ENCODE measurements at places on chromosomes 1 and 21. TPM values are rescaled to one million over a fixed set of nuclear protein-coding genes. Genes with fewer than 3 reads are reported as not detected.

DNA sequence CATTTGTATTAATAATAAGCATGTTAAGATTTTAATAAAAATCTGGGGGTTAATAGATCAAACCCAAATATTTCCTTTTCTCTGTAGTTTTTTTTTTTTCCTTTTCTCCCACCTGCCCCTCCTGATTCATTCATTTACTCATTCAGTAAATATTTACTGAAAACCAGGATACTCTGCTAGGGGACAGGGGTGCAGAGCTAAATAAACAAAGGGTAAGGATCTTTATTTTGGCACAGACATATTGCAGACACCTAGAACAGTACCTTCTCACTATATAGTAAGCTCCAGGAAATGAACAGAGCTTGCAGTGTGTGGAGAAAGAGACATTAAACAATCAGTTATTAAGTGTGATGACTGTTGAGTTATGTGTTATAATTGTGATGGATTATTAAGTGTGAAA is 60.9 kb downstream of the AK5 start:
- no peak for DNase-seq

DNA sequence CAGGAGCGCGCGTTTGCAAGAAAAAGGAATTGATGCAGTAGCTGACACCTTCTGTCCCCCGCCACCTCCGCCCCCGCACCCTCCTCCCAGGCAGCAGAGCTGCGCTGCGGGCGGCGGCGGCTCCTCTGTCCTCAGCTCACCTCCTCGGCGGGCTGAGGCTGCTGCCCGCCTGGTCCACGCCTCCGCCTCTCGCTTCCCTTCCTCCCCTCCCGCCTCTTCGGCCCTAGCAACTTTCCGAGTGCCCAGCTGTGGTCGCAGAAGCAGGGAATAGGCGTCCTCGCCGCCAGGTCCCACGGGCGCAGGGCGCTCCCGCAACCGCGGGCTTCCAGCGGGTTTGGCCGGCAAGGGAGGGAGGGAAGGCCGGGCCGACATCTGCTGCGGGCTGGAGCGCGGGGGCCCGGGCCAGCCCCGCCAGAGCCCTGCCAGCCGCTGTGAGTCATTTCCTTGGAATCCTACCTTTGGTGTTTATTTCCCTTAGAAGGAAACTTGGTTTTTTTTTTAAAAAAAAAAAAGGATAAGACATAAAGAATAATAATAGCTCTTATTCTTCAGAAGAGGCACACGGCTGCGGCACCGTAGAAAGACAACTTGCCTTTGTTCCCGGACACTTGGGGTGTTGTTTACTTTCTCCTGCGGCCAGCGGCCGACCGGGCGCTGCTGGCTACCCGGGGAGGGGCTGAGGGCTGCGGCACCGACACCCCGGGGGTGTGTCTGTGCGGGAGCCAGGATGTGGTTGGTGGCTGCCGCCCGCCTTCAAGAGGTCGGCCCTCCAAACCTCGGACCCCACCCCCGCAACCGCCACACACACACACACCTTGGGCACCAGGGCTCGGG is 1.1 kb downstream of the SERTAD4 start:
- DNase-seq, result no peak

DNA sequence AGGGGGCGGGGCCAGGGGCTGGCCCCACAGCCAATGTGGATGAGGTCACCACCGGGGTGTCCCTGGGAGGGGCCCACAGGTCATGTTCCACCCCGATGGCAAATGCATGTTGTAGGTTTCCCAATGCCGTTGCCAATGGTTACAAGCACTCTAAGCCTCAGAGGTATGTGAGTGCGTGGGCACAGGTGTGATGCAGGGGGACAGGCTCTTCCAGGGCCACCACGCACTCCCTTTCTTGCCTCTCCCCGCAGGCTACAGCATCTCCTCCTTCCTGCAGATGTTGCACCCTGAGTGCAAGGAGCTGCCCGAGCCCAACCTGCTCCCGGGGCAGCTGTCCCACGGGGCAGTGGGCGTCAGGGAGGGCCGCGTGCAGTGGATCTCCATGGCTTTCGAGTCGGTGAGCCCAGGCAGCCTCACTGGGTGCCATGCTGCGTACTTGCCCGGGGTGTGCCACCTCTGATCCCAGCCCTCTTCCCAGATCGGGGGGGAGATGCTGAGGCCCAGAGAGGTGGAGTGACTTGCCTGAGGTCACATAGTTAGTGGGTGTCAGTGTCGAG is 52.4 kb downstream of the DISP3 start:
- DNase-seq, result no peak

- no peak for DNase-seq
These were observed 6.7 kb downstream of the UROD start for GRCh38 chr1:45018599-45019230.

DNA sequence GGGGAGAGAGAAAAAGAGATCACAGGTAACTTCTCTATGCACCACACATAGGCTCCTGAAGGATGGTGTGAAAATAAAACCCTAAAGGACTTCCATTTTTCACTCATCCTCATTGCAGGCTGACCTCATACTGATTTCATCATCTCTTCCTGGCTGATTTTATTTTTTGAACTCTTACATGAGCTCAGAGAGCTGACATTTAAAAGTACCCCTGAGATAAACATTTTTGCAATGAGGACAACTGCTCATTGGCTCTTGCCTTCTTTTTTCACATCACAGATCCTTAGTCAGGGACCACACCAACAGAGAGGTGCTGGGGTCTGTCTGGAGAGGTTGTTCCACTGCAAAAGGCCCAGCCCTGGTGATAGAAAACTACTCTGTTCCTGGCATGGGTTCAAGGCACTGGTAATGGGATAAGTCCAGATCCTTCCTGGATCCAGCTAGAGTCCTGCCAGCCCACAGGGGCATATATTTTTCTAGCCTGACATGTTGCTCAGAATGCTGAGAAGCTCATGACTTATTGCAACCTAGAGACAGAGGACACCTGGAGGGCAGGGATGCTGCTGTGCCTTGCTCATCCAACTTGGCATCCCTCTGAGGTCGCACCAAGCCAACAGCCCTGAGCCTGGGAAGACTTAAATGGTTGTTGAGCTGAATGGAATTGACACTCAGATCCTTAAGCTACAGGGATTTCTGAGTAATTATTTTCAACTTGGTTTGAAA is 360.0 kb downstream of the HHAT start:
- DNase-seq, result no peak

DNA sequence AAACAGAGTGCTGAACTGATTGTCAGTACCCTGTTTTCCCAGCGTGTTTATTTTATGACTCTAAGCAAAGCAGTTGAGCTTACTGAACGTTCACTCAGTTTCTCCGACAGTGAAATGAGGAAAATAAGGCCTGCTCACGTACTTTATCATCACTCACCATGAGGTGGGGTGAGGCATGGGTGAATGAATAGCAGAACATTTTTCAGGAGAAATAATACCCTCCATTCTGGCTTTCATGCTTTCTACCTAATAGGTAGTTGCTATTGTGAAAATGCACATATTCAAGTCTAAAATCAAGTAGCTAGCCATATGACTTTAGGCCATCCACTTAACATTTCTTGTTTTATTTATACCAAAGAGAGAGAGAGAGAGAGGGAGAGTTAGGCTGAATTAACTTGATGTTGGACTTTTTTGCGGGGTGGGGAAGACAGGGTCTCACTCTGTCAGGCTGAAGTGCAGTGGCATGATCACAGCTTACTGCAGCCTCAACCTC is 178.2 kb downstream of the VPS13D start:
- DNase-seq, result no peak

DNA sequence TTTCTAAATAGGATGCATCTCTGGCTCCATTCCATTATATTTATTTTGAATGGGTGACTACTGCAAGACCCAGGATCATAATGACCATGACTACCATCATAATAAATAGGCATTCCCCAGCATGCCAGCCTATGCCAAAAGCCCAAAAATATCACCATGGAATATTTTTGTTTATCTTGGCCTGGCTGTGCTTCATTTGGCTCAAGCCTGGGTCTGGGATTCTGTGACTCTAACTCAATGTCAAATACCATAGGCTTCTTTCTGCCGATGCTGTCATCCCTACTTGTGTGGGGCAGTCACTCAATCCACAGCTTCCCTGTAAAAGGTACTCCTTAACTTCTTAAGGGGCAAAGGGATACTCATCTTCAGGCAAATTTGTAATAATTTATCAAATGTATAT is 66.6 kb downstream of the DIRAS3 start:
- no peak for DNase-seq

- no peak for DNase-seq
These were observed 3.9 kb upstream of the ATP1B1 start for GRCh38 chr1:169102567-169102966.

DNA sequence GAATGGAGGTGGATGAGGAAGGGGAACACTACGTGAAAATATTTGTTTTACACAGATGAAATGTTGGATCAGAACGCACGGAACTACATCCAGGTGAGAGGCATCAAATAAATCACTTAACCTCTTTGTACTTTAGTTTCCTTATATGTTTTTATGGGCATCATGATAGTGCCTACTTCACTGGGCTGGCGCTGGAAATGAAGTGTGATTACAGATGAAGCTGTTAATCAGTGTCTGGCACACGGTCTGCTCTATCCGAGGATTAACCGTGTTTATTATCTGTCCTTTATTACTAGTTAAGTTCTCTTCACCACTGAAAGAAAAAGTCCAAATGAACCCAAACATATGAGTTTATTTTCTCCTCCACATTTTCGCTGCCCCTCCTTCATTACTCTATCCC is 96.0 kb upstream of the TRABD2B start:
- no peak for DNase-seq

GRCh38 chr1:219712506-219712905 is 99.6 kb upstream of the ZC3H11B start:
- DNase-seq, result no peak

DNA sequence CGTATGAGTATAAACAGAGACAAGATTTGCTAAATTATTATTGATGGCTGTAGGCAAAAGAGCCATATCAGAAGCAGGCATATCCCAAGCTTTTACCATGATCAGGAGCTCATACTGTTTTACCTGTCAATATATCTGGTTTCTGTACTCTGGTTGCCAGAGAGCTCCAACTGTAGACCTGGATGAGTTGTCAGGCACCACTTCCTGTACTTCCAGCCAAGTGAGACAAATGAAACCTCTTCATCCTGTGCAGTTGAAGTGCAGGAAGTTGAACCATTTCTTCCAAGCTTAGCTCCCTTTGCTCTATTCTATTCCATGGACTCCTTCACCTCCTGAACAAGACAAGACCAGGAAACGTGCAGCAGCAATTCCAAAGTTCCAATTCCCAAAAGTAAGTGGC is 115.6 kb downstream of the ZNF281 start:
- DNase-seq, result no peak

GRCh38 chr1:63238721-63239120 is 83.6 kb upstream of the FOXD3 start:
- DNase-seq, result no peak

GRCh38 chr1:44624268-44624901 is 49.9 kb downstream of the TMEM53 start:
- DNase-seq, result no peak

MARK1 gene
- 10.9 TPM for polyA plus RNA-seq

AMY1A gene
- polyA plus RNA-seq, result not detected

RAB13 gene
- 178 TPM for polyA plus RNA-seq

RAB42 gene
- polyA plus RNA-seq, result 2.5 TPM

ITLN2 gene
- 0.47 TPM for polyA plus RNA-seq

TFF2 gene
- not detected for polyA plus RNA-seq

TRPM2 gene
- 1.1 TPM for polyA plus RNA-seq

GRIK1 gene
- polyA plus RNA-seq, result 1.2 TPM

STRIP1 gene
- polyA plus RNA-seq, result 44.0 TPM

Data from right renal cortex interstitium (tissue), 3 donors.